Activated CD8-positive, alpha-beta memory T cell treated with anti-CD3 and anti-CD28 coated beads, Interleukin-2, amount 10 ng/mL, durations not matched to agents 7 days and 5 days (primary cell): ENCODE measurements at places on chromosomes 16 and 17. TPM values are rescaled to one million over a fixed set of nuclear protein-coding genes. Genes with fewer than 3 reads are reported as not detected.

GRCh38 chr17:41792845-41793783, 6.6 kb upstream of the JUP start:
- DNase-seq = no peak
- H3K27me3 ChIP-seq = peaks cover 21% of the 10 kb centered on the region
- H3K27ac ChIP-seq = no peak overlapping the region
- no peak overlapping the region for H3K4me3 ChIP-seq

DNA sequence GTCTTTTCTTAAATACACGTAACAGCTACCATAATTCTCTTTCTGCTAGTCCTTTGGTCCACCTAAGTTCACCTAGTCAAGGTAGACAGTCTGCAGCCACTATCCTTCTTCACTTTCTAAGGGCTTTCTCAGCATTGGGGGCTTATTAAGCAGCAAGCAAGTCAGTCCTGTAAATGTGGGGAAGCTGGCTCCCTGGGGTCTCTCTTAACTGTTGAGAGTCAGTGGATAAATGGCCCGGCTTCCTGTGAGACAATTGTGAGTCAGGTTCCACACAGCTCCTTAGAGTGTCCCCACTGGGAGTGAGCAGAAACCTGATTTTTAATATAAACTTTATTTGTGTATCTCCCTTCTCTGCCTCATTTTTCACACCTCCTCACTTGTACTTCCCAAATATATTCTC, 132.1 kb downstream of the CDH13 start:
- no peaks in the 10 kb centered on the region for H3K36me3 ChIP-seq
- H3K4me3 ChIP-seq = no peak overlapping the region
- no peak for DNase-seq
- no peak overlapping the region for H3K27ac ChIP-seq

- peaks cover 58% of the 10 kb centered on the region for H3K4me1 ChIP-seq
- DNase-seq = peak; percentile 64
- no peaks in the 10 kb centered on the region for H3K27me3 ChIP-seq
- H3K27ac ChIP-seq = peak overlapping the region; percentile 69
- H3K4me3 ChIP-seq = peak overlapping the region; percentile 82
These were observed 761 bp downstream of the PDF start for GRCh38 chr16:69329369-69330285.

The SHBG gene
- not detected for total RNA-seq

- H3K27ac ChIP-seq = peak overlapping the region; percentile 70
- peaks cover 35% of the 10 kb centered on the region for H3K36me3 ChIP-seq
- H3K4me3 ChIP-seq = peak overlapping the region; percentile 15
- no peak for DNase-seq
- no peaks in the 10 kb centered on the region for H3K27me3 ChIP-seq
- peaks cover 35% of the 10 kb centered on the region for H3K4me1 ChIP-seq
These were observed 24.0 kb downstream of the CPSF4L start for GRCh38 chr17:73237714-73238113.

GRCh38 chr16:57677622-57678369, 9.7 kb downstream of the ADGRG3 start:
- no peak for DNase-seq
- H3K27me3 ChIP-seq = peaks cover 17% of the 10 kb centered on the region
- H3K27ac ChIP-seq = no peak overlapping the region
- no peaks in the 10 kb centered on the region for H3K36me3 ChIP-seq

The ALDH3A1 gene
- total RNA-seq = 0.14 TPM

The SLC47A1 gene
- not detected for total RNA-seq

The SP6 gene
- total RNA-seq = not detected

GRCh38 chr16:64437706-64438324, 684.0 kb downstream of the CDH11 start:
- no peaks in the 10 kb centered on the region for H3K36me3 ChIP-seq
- H3K4me1 ChIP-seq = no peaks in the 10 kb centered on the region
- H3K4me3 ChIP-seq = no peak overlapping the region
- H3K27ac ChIP-seq = no peak overlapping the region
- DNase-seq = no peak
- H3K27me3 ChIP-seq = no peaks in the 10 kb centered on the region

DNA sequence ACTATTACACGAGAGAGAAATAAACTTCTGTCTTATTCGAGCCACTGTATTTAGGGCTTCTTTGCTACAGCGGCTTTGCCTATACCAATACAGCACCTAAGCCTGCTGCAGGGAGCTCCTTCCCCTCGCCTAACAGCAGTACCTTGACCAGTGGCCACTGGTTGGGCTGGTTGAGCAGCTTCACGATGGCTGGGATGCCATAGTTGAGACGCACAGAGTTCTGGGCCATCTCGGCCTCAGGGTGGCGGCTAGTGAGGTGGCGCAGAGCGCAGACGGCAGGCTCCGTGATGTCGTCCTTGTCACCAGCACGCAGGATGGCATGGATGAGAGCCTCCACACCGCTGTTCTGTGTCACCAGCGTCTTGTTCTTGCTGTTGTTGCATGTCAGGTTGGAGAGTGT, 23.7 kb downstream of the JUP start:
- H3K4me3 ChIP-seq = no peak overlapping the region
- no peaks in the 10 kb centered on the region for H3K4me1 ChIP-seq
- DNase-seq = no peak
- H3K27ac ChIP-seq = no peak overlapping the region
- no peaks in the 10 kb centered on the region for H3K27me3 ChIP-seq

- H3K27me3 ChIP-seq = no peaks in the 10 kb centered on the region
- H3K36me3 ChIP-seq = peaks cover 18% of the 10 kb centered on the region
- DNase-seq = peak; percentile 84
- peak overlapping the region; percentile 94 for H3K27ac ChIP-seq
- peaks cover 37% of the 10 kb centered on the region for H3K4me1 ChIP-seq
- peak overlapping the region; percentile 94 for H3K4me3 ChIP-seq
These were observed 912 bp downstream of the USP22 start for GRCh38 chr17:21041741-21042457.
